ENCODE measurements at places on chromosomes 5 and 9. TPM values are rescaled to one million over a fixed set of nuclear protein-coding genes. Genes with fewer than 3 reads are reported as not detected.

Gene YIPF5
- polyA plus RNA-seq, result 43.8 TPM

Gene SLC46A2
- 0.17 TPM for polyA plus RNA-seq

Gene AKNA
- 8.2 TPM for polyA plus RNA-seq

Gene MRRF
- polyA plus RNA-seq, result 40.8 TPM

Gene PCDHGB7
- 8.1 TPM for polyA plus RNA-seq

Gene ZNF608
- polyA plus RNA-seq, result 27.6 TPM

Gene CCL27
- polyA plus RNA-seq, result 0.95 TPM

Gene SLC22A4
- 3.3 TPM for polyA plus RNA-seq

Gene ENTREP1
- polyA plus RNA-seq, result 15.4 TPM

Gene PCA3
- polyA plus RNA-seq, result 0.99 TPM

Gene HRCT1
- polyA plus RNA-seq, result 0.74 TPM

Gene WNT8A
- not detected for polyA plus RNA-seq

Gene ZNF462
- polyA plus RNA-seq, result 9.2 TPM

Gene SPINK7
- 0.38 TPM for polyA plus RNA-seq

Gene RORB
- 0.05 TPM for polyA plus RNA-seq

Gene PALM2AKAP2
- 28.0 TPM for polyA plus RNA-seq

Gene PCDHGA5
- 3.1 TPM for polyA plus RNA-seq

Gene GLIPR2
- polyA plus RNA-seq, result 102 TPM

Gene ORM2
- 0.21 TPM for polyA plus RNA-seq

Gene CDH9
- polyA plus RNA-seq, result not detected

Gene C1QTNF2
- 20.4 TPM for polyA plus RNA-seq

Gene GLDC
- 1.1 TPM for polyA plus RNA-seq

Gene FAT2
- 6.6 TPM for polyA plus RNA-seq

Measured in muscle of back (tissue), 13 donors.